ENCODE measurements at places on chromosomes 3 and 15.

DNA sequence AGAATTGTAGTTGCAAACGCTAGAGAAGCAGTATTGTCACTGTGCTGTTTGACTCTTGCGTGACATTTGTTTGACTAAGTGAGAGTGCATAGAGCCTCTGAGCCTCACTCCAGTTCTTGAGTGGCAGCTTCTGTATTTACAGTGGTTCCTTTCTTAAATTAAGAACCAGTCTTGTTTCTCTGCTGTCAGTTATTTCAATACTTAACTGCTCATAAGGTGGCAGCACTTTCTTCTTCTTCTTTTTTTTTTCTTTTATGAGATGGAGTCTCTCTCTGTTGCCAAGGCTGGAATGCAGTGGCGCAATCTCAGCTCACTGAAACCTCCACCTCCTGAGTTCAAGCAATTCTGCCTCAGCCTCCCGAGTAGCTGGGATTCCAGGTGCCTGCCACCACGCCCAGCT is 372.1 kb downstream of the LPP start:
- DNase-seq: no peak

- no peak for DNase-seq
Observed at GRCh38 chr3:140096037-140096436, 161.1 kb downstream of the CLSTN2 start.

DNA sequence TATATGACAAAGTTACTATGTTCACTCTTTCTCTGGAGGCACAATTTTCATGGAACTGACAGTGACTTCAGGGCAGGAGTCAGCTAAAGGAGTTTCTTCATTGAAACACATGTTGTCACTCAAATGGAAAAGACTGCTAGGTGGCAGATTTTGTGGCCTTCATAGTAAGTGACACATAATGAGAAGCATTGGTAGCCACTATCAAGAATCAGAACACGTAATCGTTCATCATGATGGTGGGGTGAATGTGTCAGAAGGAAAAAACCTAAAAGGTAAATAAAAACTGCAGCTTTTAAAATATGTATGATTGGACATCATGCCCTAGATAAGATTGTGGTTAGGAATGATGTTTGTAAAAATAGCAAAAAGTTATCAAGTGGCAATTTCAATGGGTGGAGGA is 1491.0 kb downstream of the SI start:
- DNase-seq: no peak

DNA sequence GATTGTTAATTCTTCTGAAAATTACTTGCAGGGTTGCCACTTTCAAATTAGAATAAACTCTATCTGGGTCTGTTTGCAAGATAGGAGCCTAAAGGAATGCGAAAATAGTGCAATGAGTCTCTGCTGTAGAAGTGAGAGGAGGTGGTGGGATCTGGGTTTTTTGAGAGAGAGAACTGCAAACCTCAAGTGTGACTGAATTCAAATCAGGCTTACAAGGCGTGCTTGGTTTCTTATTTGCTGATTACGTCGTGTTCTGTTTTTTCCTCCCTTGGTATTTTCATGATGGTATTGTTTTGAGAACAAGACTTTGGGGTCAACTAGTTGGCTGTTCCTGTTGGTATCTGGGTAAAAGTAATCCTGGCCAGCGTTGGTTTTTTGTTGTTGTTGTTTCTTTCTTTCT is 490.9 kb upstream of the CFAP20DC start:
- no peak for DNase-seq

GRCh38 chr3:53495520-53496391 is 1.3 kb downstream of the CACNA1D start:
- DNase-seq: no peak

- no peak for DNase-seq
Observed at GRCh38 chr3:171543759-171544300, 83.6 kb upstream of the TNIK start.

GRCh38 chr3:193335031-193335430 is 43.5 kb downstream of the ATP13A5 start:
- no peak for DNase-seq

DNA sequence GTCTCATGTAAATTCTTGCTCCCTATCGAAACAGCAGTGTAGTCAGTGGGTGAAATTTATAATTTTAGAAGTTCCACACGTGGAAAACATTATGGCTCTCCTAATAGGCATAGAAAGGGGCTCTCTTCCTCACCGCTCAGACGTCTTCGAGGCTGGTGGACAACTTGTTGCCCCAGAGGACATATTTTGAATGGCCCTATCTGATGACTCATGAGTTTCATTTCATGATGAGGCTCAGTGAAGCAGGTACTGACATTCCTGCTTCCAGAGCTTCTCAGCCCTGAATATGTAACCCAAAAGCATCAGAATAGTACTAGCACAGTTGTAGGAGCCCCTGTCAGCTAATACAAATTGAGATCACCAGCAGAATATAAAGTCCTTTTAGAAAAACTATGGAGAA is 117.9 kb downstream of the HERC1 start:
- no peak for DNase-seq

DNA sequence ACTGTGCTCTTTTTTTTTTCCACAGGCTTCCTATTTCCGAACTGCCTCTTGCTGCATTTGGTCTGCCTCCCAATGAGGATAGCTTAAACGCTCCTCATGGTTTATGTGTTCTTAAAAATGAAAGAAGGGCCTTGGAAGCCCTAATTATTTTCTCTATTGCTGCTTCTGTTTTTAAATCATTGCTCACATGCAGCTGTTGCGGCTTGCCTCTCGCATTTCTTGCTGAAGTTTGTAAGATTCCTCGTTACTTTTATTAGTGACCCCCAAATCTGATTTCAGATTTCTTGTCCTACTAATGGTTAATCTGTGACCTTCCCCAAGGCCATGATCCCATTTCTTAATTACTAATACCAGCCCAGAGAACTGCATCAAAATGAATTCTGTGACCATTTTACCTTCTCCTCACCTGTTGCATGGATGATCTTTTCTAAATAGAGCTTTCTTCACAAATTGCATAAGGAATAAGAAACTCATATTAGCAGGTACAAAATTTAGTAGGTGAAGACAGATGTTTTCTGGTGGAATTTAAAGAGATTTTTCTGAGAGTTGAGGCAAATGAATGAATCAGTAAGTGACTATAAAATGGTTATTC is 1.8 kb downstream of the UBE2E1 start:
- DNase-seq: no peak

DNA sequence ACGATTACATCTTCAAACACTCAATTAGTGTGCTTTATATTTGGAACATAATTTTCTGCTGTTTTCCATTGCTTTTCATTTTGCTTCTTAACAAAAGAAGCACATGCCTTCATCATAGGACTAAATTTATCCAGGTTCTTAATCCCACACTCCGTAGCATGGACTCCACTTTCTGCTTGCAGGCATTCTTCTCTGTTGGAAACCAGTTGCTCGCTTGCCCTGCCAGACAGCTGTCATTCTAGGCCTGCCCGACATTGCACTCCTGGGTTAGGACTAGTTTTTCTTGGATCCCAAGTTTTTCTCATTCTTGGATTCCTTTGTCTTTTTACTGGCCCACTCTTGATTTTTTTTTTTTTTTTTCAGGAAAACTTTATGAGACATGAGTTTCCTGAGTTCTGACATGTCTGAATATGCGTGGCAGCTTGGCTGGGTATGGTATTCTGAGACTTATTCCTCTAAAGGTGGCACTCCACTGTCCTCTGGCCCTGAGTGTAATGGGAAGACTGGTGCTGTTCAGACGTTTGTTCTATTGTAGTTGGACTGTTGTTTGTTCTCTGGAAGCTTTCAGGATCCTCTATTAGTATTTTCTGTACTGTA is 6.3 kb upstream of the ATP1B3 start:
- DNase-seq: no peak

GRCh38 chr15:33114374-33114717 is 80.2 kb downstream of the FMN1 start:
- DNase-seq: no peak

- DNase-seq: no peak
Observed at GRCh38 chr3:12190832-12191231, 32.1 kb upstream of the TIMP4 start.

GRCh38 chr15:91839867-91840266 is 13.6 kb upstream of the SLCO3A1 start:
- DNase-seq: no peak

- no peak for DNase-seq
Observed at GRCh38 chr3:183428447-183429211, at the start of gene MCF2L2. MCF2L2 (minus strand) TSS chr3:183428619; CDS start chr3:183427977, 642 bp downstream.

- no peak for DNase-seq
Observed at GRCh38 chr15:93203036-93203435, 114.0 kb upstream of the RGMA start.

- DNase-seq: no peak
Observed at GRCh38 chr3:158742871-158743663, 10.8 kb upstream of the RARRES1 start.

DNA sequence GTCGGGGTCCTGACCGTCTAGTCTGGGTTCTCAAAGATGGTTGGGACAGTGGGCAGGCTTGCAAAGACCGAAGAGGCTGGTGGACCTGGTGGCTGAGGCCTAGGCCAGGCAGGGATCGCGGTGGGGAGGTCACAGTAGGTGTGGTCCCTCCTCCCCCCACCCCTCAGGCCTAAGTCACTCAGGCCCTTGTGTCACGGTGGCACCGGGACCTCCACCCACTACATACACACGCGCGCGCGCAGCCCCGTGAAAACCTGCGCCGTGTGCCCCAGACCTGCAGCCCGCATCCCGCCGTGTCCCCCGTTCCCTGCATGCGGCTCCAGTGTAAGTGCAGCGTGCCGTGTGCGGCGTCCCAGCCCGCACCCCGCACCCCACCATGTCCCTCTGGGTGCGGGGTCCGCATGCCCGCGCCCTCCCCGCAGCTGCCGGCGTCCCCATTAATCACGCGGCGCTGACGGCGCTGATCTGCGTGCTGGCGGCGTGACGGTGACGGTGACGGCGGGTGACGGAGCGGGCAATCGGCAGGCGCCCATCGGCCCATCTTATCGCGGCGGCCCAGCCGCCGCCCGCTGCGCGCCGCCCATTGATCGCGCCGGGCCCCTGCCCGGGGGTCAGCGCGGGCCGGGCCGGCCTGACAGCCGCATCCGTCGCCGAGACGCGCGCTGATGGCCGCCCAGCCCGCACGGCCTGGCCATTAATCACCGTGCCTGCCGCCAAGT is 24.4 kb downstream of the SEC61A1 start:
- no peak for DNase-seq

DNA sequence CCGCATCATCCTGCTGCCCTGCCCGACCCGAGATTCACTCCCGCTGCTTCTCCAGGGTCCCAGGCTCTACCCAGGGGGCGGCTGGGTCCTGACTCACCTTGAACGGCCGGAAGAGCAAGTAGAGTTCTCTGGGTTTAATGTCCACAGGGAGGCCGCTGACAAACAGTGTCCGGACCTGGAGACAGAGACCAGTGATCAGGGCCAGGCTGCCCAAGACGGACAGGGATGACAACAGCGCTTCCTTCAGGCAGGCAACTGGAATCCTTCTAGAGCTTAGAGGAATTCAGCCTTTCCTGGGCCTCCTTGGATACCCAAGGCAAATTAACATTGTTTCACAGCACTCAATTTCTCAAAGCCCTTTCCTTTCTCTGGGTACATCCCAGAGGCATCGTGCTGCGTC is 23.9 kb downstream of the RBPMS2 start:
- no peak for DNase-seq

GRCh38 chr3:116824208-116824607 is 114.6 kb downstream of the TUSC7 start:
- no peak for DNase-seq

- no peak for DNase-seq
Observed at GRCh38 chr15:59583088-59583487, 28.5 kb upstream of the GCNT3 start.

GRCh38 chr15:84828086-84828908 is 11.1 kb downstream of the ALPK3 start:
- DNase-seq: no peak

DNA sequence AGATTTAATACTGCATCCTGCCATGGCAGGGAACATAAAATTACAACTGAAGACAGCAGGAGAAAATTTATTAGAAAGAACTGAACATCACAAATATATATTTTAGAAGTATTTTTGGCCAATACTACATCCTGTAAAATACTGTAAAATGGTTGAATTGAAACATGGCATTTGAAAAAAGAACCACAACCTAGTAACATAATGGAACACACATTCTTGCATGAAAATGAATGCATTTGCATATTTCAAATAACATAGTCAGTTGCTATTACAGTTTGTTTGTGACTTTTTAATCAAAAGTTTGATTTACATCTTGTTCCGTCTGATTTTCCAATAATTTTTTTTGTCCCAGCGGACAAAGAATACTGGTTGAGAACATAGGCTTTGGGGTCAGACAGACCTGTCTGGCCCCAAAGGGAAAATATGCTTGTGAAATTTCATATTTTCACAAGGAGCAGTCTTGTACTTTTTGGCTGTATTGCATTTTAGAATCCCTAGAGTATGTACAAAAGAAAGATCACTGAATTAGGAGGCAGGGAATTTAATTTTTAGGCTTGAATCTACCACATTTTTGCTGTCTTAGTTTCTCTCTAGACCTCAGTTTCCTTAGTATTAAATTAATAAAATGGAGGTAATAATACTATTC is 268.8 kb downstream of the ADAMTSL3 start:
- DNase-seq: no peak

DNA sequence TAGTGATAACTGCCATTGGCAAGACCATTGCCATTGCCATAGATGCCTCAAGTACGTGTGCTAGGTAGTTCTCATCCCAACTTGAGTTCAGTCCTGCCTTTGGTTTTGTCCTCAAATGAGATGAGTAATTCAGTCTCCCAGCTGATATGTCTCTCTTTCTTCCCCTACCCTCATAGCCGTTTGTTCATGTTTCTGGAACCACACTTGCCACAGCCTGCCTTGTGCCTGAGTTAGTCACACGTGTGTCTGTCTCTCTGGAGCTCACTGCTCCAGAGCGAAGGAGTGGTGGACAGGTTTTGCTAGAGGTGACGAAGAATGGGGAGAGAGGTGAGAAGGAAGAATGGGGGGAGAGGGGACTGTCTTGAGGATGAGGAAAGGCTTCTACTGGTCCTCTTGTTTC is 88.0 kb upstream of the IGF1R start:
- DNase-seq: no peak

GRCh38 chr3:52313774-52314188 is 2.3 kb upstream of the DNAH1 start:
- DNase-seq: no peak

DNA sequence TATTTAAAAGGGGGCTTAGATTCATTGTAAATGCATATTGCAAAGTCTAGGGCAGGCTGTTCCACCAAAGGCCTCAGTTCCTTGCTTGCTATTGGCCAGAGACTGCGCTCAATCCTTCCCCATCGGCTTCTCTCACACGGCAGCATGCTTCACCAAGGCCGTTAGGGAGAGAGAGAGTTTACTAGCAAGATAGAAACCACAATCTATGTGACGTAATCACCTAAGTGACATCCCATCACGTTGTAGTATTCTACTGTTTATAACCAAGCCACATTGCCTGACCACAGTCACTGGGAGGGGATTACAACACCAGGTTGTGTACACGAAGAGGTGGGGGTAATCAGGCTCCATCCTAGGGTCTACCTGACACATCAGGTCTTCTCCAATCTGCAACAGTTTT is 16.0 kb upstream of the NPAP1 start:
- no peak for DNase-seq

DNA sequence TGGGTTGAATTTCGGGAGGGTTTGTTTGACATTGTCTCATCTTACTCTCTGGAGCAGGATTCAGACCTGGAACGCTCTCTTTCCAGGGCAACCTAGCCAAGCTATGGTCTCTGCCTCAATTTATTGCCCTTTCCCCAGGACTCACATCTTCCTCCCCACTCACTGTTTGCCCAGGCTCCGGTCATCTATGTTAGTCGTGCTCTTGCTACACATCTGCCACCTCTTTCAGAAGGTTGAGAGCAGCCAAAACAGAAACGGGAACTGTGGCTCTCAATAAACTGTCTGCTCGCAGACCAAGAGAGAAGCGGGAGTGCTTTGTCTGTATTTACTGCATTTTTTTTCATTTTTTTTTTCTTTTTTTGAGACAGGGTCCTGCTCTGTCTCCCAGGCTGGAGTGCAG is 81.6 kb downstream of the ST6GAL1 start:
- DNase-seq: no peak

Measured in pulmonary artery endothelial cell (primary cell).